Nucleus accumbens (tissue), 56 donors: ENCODE measurements at places on chromosomes 3 and 15.

DNA sequence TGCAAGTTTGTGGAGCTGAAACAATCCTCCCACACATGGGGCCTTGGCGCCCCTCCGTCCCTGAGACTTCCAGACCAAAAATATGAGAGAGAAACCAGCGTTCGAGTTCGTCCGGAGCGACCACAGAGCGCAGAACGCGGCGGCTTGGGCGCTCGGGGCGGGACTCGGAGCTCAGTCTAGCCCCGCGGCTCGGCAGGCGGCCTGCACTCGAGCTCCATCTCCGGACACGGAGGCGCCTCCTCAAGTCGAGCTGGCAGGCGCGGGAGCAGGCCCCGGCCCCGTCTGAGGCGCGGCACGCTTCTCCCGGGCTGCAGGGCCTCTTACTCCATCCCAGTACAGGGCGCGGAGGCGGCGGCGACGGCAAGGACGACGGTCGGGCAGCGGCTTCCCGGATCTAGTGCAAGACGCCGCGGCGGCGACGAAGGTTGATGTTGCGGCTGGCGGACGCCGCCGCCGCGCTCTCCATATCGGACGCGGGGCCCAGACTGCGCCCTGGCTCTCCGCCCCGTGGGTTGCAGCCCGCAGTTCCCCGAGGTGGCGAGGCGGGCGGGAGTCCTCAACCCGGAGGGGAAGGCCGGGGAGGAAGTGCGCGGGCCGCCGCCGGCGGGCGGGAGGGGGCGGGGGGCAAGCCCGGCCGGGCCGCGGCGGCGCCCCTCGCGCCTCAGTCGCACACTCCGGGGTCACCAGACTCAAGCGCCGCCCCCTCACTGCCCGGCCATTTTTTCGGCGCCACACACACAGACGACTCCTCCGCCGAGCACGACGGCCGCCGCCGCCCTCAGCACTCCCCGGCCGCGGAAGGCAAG is 674 bp downstream of the MSL2 start:
- DNase-seq, result peak; percentile 70

GRCh38 chr3:28104896-28105534 is 136.4 kb upstream of the CMC1 start:
- no peak for DNase-seq

DNA sequence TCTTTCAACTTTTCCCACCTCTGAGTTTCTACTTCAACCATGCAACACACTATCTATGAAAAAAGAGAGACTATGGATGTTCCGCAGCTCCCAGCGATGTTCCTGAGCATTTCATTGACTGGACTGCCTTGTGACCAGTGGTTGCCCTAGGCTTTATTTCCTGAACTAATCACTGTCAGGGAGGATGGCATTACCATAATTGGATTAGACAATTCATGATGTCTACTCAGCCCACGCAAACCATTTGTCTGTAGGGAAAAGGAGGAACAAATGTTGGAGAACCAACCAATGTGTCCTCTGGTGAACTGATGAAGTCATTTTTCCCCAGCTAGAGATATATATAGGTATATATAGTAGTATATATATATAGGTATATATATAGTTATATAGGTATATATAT is 229.3 kb upstream of the MCTP2 start:
- no peak for DNase-seq

DNA sequence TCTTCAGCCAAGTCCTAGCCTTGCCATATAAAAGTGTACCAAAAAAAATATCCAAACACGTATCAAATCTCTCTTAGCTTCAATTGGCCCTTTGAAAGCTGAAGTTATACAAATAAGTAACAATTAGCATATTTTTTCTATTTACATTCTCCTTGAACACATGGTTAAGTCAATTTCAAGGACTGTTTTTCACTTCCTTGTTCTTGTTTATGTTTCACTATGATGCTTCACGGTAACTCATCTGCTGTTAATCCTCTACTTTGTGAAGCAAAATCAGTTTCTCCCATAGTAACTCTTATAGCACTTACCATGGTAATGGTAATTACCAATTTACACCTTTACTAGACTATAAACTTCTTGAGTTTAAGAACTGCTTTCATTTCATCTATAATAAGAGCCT is 10.6 kb upstream of the SPRED1 start:
- DNase-seq, result no peak

DNA sequence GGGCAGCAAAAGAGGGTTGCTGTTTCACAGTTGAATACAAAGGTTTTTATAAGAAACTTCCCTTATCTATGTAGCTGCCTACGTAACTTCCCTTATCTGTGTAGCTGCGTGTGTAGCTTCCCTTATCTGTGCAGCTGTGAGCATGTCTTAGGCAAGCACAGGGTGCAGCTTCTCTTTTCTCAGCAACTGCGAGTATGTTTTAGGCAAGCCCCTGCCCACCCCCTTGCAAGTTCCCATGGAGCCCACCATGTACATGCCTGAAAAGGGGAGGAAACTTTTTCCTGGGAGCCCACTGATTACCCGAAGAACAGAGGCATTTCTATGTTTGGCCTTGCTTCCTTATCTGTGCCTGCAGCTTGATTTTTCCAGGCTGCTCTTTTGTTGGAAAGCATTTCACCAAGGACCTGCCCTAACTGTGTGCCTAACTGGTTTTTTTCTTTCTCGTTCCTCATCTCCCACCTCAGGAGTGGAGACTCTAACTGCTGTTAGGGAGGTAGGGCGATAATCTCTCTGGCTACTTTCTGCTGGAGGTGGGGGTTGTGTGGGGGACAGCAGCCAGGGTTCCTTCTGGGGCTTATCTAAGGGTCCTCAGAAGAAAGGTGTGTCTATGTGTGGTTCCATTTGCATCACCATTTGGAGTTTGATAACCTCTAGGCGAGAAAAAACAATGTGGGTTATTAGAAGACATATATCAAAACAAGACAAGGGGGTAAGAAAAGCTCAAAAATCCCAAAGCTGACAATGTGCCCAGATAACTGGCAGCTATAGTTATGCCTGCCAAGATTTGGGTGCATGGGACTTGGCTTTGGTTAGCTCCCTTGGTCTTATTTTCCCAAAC is 26.0 kb downstream of the SORD start:
- no peak for DNase-seq

DNA sequence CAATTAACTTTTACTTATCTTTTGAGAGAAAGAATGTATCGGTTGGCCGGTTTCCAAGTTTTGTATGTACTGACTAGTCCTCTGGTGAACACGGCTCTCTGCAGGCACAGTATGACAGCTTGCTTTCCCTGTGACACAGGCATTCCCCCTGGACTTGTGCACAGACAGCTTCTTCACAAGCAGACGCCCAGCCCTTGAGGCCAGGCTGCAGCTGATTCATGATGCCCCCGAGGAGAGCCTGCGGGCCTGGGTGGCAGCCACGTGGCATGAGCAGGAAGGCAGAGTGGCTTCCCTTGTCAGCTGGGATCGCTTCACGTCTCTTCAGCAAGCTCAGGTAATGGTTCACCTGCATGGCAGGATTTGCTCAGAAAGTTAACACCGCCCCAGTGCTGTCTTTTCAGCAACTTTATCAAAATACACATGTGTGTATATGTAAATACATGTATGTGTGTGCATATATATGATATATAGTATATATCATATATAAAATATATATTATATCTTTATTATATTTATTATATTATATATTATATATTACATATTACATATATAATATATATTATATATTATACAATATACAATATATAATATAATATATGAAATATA is 25.5 kb downstream of the FAN1 start:
- no peak for DNase-seq
